GM20000 (cell line): ENCODE measurements at places on chromosomes 6 and 20.

- no peak for DNase-seq
Observed at GRCh38 chr20:34535301-34535840, 19.1 kb downstream of the DYNLRB1 start.

DNA sequence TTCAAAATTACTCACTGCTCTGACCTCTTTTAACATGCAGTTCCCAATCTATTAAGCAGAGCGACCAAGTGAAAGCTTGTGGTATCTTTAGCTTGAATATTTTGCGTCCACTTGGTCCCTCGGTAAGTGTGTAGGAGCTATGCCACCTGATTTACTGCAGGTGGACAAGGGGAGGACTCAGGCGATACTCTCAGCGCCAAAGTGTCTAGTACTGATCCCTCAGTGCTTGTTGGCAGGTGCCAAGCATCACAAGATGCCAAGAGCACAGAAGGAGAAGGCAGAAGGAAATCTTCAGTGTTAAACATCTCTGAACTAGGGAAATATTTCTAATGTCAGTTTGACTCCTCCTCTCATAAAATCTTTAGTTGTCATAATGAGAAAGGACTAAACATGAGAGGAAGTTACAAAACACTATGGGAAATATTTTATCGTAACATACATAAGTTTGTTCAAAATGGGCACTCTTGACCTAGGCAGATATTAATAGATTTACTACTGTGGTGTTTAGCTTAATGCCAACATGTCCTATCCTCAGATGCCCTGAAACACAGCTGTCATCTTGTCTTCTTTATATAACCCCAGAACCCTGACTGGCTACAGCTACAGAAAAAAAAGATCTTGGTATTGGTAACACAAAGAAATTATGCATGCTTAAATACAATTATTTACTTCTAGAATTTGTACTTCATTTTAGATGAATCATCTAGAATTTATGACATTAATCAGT lies 19.5 kb downstream of the NHLRC1 start:
- no peak for DNase-seq

GRCh38 chr6:166999884-167000253 lies 672 bp downstream of the CEP43 start:
- DNase-seq, result no peak

DNA sequence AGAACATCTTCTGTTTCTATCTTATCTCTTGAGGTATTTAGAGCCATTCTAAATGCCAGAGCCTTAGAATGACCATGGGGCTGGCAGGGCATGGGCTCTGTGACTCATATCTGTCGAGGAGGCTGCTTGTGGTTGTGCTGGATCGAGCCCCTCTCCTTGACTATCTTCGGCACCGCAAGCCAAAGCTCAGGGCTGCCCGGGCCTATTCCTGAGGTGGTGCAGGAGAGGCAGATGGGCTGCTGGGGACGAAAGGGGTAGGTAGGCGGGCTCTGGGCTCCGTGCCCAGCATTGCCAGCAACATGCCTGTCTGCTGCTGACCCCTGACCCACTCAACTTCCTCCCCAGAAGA lies 89.9 kb downstream of the NOL4L start:
- no peak for DNase-seq

DNA sequence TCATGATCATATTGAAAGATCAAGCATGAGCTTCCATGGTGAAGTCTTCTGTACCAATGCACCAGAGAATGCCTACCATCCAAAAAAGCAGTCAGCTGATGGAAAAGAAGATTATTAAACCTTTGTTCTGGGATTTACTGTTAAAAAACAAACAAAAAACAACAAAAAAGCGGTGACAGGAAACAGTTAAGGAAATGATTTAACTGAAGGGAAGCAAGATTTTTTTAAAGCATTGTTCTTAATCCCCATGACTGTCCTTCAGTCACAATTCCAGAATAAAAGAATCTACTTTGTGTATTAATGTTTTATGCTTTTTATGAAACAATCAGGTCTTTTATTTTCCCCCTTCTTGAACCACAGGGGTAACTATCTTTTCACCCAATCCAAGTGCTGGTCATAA lies 23.9 kb downstream of the FAM162B start:
- no peak for DNase-seq

DNA sequence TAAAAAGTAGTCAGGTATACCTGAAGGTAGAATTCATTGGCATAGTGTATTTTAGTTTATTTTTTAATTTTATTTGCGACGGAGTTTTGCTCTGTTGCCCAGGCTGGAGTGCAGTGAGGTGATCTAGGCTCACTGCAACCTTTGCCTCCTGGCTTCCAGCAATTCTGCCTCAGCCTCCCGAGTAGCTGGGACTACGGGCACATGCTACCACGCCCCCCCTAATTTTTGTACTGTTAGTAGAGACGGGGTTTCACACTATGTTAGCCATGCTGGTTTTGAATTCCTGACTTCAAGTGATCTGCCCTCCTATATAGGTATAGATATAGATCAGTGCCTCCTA lies 102.8 kb upstream of the PRSS16 start:
- DNase-seq, result no peak

GRCh38 chr6:49739423-49739822 lies 4.8 kb downstream of the CRISP3 start:
- no peak for DNase-seq

- DNase-seq, result no peak
Observed at GRCh38 chr6:110114004-110114403, 65.5 kb downstream of the WASF1 start.

GRCh38 chr6:69936674-69937363 lies 70.5 kb downstream of the COL19A1 start:
- no peak for DNase-seq

DNA sequence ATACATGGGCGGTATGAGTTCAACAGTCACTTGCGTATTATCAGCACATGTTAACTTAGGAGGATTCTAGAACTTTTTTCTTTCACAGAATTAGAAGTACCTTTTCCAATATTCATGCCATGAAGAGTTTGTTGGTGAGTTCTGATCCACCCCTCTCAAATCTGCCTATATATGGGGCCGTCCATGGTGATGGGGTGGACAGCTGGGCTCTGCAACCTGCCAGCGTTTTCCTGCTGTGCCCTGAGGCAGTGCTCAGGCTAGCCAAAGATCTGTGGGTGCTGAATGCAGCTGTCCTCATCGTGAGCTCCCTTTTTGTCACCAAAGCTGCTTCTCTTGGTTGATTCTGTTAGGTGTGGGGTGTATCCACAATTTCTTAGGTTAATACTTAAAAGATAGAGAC lies 88.7 kb downstream of the THBS2 start:
- DNase-seq, result no peak

GRCh38 chr6:130183271-130184222 lies 39.2 kb downstream of the SAMD3 start:
- DNase-seq, result no peak

DNA sequence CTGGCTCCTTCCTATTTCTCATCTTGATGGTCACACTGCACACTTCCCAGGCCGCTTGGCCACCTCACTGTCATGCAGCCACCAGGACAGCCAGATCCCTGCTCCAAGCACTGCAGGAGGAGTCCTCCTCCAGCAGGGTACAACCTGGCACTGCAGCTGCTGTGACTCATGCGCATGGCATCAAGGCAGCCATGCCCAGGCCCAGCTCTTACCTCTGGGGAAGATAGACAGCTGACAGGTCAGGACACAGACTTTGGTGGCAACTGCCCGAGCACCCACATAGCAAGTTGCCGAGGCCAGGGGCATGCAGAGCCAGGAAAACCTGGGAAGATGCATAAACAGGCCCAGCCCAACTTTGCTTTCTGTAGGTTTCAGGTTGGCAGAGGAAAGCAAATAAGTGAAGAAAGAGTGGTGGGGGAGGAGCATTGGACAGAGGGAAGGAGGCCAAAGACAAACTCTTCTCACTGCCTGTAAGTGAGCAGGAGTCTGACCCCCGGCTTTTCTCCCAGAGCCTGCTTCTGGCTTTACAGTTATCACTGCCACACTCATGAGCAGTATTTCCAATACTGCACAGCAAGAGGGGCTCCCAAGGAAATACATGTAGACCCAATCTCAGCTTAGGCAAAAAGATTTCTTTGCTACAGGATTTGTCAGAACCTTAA lies 38.8 kb downstream of the SLC22A3 start:
- no peak for DNase-seq

DNA sequence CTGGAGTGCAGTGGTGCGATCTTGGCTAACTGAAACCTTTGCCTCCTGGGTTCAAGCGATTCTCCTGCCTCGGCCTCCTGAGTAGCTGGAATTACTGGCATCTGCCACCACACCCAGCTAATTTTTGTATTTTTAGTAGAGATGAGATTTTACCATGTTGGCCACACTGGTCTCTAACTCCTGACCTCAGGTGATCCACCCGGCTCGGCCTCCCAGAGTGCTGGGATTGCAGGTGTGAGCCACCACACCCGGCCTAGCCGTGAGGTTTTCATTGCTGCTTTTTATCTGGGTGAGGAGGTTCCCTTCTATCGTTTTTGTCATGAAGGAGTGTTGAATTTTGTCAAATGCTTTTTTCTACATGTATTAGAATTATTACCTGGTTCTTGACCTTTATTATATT lies 23.9 kb downstream of the SRC start:
- DNase-seq, result no peak

GRCh38 chr20:36792422-36792821 lies 18.9 kb upstream of the DSN1 start:
- DNase-seq, result peak; percentile 73
